ENCODE measurements at places on chromosomes 1 and 21.

DNA sequence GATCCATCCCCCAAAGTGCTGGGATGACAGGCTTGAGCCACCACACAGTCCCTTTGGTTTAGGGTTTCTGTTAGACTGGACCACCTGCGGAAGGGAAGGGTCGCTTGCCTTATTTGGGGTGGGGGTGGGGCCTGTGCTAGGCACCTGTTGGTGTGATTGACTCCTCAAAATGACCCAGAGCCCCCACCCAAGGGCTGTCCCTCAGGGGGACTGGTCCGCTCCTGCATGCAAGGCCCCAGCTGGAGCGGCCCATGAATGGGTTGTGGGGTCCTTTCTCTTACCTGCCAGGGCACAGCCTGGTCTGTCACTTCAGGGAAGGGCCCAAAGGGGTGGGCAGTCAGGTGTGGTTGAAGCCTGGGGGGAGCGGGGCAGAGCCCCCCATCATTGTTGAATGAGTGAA is 1.8 kb upstream of the CSTB start:
- DNase-seq = no peak

DNA sequence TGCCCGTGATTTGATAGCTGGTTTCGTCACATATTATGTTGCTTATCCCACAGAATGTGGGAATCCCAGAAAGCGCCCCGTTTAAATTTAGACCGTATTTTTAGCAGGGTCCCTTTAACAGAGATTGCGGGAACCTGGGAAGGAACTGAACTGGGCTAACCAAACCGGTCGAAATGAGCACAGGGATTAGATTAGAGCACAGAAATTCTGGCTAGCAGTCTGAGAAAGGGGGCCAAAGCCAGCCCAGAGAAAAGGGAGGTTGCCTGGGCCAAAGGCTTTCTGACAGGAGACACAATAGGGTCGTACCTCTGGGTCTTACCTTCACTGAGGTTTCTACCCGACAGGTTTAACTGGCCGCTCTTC is 327 bp downstream of the LRRC40 start:
- no peak for DNase-seq

DNA sequence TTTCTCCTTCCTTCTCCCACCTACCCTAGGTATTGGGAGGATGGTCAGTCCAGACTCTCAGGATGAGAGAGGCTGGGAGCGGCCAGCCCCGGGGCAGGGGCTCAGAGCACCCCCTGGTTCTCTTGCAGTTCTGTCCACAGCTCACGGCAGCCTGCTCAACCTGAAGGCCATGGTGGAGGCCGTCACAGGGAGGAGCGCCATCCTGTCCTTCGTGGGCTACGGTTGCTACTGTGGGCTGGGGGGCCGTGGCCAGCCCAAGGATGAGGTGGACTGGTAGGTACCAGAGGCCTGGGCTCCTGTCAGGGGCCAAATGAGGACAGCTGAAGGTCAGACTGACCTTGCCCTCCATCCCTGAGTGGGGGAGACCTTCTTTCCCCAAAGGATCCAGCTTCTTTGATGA is 4.2 kb downstream of the PLA2G2F start:
- no peak for DNase-seq

DNA sequence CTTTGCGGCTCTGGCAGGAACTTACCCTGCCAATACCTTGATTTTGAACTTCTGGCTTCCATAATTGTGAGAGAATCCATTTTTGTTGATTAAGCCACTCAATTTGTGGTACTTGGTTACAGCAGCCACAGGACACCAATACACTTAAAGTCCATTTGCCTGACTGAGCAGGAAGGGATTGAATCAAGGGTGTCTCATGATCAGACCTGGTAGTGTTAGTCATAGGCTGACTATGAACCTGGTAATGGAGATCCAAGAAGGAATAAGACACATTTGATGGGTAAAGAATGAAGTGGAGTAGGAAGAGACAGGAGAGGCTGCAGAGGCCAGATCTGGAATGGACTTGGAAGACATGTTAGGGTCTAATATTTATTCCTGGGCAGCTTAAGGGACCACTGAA is 31.2 kb upstream of the MAP1LC3C start:
- DNase-seq = no peak

DNA sequence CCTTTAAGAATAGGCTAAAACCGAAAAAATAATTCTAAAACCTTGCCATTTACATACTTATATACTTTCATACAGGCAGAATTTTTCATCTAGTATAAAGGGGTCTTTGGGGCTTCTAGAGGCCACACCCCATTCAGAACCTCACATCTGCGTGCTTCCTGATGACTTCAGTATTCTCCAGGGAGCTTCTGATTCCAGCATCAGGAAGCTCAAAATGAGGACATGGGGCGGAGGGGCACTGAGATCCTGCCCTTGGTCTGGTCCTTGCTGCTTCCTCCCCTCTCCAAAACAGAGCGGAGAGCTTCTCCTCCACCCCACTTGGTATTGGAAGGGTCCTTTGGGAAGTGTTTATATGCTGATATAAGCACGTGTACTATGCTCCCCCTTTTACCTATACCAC is 13.8 kb downstream of the PAX7 start:
- DNase-seq = no peak

DNA sequence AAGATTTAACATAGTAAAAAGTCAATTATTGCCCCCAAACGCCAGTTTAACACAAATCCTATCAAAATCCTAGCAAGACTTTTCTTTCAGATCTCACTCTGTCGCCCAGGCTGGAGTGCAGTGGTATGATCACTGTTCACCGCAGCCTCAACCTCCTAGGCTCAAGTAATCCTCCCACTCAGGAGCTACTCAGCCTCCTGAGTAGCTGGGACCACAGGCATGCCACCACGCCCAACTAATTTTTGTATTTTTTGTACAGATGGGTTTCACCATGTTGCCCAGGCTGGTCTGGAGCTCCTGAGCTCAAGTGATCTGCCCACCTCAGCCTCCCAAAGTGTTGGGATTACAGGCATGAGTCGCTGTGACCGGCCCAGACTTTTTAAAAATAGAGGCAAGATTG is 4.8 kb downstream of the SNIP1 start:
- DNase-seq = no peak

DNA sequence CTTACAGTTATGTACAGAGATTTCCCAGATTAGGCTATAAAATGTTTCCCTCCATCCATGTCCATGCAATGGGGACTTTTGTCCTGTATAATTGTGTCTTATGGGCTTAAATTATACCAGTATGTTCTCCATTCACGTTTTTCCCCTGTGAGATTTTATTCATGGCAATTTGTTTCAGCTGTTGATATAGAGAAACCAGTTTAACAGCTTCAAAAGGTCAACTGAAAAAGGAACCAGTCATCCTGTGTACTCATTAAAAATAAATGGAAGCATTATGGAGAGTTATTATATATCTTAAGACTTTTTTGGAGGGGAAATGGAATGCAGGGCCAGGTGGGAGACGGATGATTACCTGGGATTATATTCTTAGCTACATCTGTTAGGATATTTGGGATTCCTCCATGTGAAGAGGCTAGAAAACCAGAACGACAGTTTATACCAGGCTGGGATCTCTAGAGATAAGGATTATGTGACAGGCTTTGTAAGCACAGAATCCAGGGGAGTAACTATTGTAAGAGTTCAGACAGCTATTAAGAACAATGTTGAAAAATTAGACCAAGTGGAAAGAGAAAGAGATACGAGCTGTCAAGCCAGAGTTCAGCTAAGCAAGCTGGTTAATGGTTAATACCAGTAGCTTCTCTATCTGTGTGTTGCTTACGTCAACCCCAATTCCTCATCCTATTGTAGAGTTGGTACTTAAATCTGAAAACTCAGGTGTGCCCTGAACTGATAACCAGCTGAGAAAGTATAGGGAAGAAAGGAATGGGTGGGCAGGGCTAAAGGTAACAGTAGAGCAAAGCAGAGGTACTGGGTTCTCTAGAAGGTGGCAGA is 12.4 kb upstream of the ZNF697 start:
- no peak for DNase-seq

GRCh38 chr1:203361945-203362719 is 11.2 kb upstream of the FMOD start:
- DNase-seq = no peak

- DNase-seq = no peak
Observed at GRCh38 chr21:44902268-44903049, 18.2 kb downstream of the ITGB2 start.

GRCh38 chr1:27879374-27880082 is 7.2 kb downstream of the THEMIS2 start:
- DNase-seq = no peak

- DNase-seq = no peak
Observed at GRCh38 chr1:227919906-227920305, 27.8 kb downstream of the WNT9A start.

DNA sequence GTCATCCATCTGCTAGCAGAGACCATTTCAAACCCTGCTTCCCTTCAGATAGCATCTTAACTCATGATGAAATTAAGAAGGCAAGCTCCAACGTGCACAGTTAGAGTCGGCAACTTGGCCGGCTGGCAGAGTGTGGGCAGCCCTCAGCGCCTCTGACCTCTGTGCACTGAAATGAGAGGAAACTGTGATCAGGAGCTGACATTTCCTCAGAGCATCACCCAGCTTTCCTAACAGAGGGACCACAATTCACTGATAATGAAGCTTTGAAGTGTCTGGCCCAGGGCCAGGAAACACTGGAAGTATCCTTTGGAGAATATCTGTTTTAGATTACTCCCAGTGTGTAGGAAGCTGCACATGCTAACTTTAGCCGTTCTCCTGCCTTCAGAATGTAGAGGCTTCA is 145.0 kb upstream of the ZC3H11B start:
- DNase-seq = no peak

DNA sequence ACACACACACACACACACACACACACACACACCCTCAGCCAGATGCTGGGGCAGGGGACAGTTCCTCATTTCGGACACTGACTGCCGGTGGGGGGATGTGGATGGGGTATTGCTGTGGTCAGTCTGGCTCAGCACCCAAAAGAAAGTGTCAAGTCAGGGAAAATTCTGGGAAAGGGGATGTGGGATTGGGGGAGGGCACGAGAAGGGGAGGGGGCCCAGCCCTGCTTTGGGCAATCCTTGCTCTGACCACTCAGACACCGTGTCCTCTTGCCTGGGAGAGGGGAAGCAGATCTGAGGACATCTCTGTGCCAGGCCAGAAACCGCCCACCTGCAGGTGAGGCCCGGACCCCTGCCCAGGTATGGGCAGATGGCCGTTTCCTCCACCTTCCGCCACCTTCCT is at the start of gene C1QC:
Gene C1QC, plus strand, starts transcription at position 253 of the 400 bp plus-strand sequence. CDS start 391 bp downstream, outside the sequence.
- DNase-seq = no peak

DNA sequence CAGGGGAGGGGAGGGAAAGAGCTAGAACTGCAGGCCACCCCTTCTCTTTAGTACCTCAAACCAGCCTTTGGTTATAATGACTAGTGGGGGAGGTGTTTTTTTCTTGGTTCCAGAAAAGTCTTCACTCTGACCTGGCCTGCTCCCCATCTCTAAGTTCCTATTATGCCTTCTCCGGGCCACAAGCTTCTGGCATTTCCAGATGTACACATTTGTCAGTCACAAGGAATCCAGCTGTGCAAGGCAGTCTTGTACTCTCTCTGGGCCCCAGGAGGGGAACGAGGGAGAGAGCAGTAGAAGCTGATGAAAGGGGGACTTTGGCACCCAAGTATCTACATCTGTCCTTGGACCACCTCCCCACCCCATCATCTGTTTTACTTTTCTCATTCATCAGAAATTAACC is 2.7 kb upstream of the FALEC start:
- DNase-seq = no peak

DNA sequence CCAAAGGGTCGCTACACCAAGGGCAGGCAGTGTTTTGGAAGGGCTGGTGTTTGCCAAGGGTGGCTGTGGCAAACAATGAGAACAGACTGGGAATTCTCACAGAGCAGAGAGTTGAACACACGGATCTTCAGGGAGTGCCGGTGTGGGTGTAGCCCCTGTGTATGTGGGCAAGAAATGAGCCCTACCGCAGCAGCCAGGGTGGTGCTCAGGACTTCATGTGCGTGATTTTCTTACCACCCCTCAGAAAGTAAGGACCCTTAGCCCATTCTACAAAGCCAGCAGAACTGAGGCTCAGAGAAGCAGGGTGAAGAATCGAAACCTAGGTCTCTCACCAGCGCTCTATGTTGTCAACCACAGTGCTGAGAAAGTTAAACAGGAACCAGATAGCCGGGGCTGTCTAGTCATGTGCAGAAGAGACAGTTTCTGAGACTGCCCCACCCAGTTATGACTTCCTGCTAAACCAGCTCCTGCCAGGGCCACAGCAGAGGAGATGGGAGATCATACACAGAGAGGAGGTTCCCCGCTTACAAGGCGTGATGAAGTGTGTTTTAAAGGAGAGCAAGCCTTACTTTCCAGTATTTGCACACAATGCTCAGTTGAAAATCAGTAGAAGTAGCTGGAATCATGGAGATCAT is 21.9 kb upstream of the MORC3 start:
- DNase-seq = no peak

DNA sequence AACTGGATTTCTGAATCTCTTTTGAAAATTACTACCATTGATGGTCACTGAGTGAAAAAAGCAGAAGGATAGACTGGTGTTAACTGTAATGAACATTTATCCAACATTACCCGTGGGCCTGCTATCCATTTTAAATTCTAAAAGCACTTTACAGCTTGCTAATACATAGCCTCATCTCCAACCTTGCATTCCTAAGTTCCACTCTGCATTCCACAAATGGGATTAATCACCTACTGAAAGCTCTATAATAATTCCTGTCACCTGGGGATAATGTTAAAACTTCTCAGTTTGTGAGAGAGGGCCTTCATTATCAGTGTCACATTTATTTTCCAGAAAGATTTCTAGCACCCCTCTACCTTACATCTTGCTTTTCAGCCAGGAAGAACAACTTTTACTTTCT is 38.2 kb downstream of the PTPRC start:
- no peak for DNase-seq

GRCh38 chr1:169914531-169914930 is 20.8 kb upstream of the SCYL3 start:
- DNase-seq = no peak

DNA sequence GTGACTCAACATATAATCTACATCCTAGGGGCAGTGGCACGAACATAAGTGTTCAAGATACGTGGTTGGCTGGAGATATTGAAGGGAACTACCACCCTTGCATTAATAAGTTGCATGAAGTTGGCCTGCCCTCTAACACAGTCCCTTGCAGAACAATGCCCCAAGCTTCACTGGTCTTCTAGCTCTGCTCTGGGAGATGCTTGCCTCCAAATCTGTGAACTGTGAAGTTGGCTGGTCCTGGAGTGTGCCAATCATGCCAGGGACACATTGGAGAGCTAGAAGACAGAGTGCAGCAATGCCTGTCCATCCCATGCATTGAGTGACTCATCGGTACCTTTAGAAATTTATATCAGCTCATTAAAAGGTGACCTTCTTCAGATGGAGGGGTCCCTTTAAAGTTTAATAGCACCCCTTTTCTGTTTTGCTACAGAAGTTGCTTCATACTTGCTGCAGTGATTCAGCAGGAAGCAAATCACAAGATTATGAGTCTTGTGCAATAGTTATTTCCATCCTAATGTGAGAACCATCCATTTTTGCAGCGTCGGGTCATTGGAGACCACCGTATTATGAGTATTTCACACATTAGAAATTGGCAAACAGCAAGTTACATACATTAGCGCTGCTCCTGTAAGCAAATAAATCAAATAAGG is 55.2 kb upstream of the KAZN start:
- no peak for DNase-seq

DNA sequence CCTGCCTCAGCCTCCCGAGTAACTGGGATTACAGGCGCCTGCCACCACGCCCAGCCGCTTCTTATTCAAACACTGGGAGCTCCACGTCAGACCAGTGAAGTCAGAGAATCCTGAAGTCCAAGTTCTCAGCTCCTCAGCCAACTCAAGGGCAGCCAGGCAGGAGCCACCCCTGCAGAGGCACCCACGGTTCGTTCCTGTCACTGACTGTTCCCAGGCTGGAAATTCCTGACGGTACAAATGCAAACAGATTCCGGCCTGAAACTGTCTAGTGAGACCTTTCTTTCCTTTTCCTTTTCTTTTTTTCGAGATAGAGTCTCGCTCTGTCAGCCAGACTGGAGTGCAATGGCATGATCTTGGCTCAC is 11.7 kb downstream of the SLC35E2B start:
- DNase-seq = no peak

All from SHP77 (cell line).